ENCODE measurements at places on chromosomes 7 and 10.

DNA sequence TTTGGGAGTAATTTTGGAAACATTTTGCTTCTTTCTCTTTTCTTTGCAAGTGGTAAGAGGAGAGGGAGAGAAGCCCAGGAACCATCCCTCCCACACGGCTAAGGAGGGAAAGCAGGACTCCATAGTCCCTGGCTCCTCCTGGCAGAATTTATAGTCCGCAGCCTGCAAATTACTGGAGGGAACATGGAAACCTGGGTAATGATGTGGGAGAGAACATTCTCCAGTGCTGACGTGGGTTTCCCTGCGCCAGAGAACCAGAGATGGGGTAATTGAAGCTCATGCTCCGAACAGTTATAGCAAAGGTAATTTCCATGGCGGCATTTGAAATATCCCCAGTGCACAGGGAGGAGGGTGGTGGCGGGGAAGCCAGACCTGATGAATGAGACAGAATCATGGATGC lies 320.4 kb downstream of the RPS24 start:
- no peak for DNase-seq

- no peak for DNase-seq
Observed at GRCh38 chr7:74665296-74665938, 7.9 kb downstream of the GTF2I start.

- no peak for DNase-seq
Observed at GRCh38 chr10:24435374-24435773, 226.4 kb downstream of the KIAA1217 start.

GRCh38 chr10:116470768-116471415 lies 43.2 kb downstream of the PNLIPRP3 start:
- no peak for DNase-seq

GRCh38 chr7:1326511-1326785 lies 93.8 kb downstream of the UNCX start:
- no peak for DNase-seq

GRCh38 chr7:11613292-11613930 lies 218.6 kb downstream of the THSD7A start:
- no peak for DNase-seq

- no peak for DNase-seq
Observed at GRCh38 chr7:112083776-112084355, 122.3 kb downstream of the DOCK4 start.

GRCh38 chr10:93941606-93942005 lies 47.8 kb downstream of the SLC35G1 start:
- no peak for DNase-seq

- no peak for DNase-seq
Observed at GRCh38 chr7:149237502-149237901, 1.9 kb upstream of the ZNF212 start.

DNA sequence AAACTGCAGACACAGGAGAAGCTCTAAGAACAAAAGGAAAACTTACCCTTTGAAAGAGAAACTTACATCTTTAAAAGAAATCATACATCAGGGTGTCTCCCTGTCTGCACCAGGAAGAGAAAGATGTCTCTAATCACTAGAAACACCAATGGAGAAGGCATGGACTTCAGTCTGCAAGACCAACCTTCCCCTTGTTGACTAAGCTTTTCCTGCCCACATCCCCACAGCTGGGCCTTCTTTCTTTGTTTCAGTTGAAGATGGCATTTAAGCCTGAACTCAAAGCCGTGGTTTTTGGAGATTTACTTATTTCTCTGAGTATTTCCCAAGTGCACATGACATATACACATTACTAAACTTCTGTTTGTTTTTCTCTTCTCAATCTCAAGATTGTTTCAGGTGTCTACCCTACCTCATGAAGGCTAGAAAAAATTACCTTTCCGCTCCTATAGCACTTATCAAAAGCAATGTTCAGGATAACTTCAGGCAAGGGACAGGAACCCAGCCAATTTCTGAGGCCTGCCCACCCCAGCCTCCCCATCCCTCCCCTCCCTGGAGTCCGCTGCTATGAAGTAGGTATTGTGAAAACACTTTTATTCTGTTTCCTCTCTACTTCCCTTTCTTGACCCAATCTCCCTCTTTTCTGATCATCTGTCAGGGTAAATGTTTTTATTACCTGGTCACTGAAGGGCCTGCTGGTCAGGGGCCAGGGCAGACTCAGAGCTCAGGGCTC lies 2.8 kb upstream of the SLC29A3 start:
- DNase-seq: no peak

DNA sequence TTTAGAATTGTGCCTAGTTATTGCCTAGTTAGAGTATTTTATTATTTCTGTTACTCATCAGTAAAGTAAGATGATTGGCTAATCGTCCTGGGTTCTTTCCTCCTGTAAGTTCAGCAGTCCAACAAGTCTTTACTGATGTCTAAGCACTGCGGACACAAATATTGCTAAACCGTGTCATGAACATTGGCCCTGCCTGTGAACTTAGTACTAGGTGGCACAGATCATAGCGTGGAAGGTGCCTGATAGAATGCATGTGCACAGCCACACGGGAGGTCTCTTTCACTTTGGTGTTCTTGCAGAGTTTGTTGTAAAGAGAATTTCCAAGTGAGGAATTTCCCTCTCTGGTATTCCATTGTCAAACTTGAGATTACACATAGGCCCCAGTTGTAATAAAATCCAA lies 38.0 kb downstream of the RBM33 start:
- DNase-seq: no peak

DNA sequence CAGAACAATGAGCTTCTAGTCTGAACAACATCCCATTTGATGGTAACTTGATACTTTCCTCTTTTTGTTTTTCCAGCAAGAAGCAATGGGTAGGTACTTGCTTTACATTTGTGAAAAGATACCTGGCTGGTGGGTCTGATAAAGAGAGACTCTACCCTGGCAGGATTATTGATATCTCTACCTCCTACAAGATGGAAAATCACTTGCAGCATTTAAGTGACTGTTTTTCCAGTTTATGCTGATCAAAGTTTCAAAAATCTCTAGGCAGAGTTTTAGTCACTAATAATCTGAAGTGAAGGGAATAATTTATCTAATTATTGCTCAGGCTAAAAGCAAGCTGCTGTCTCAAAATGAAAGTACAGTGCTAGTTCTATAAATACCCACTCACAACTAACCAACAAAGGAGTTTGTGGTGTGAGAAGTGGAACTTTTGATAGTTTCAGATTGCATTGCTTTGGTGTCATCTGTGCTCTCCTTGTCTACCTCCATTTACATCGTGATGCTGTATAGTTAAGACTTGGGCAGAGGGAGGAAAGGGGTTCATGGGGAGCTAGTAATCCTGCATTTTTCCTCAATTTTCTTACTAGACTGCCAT lies 86.0 kb upstream of the ANKRD1 start:
- no peak for DNase-seq

- no peak for DNase-seq
Observed at GRCh38 chr7:28497009-28497408, 84.7 kb downstream of the CREB5 start.

- DNase-seq: no peak
Observed at GRCh38 chr10:14601872-14602725, 172.6 kb downstream of the FAM107B start.

DNA sequence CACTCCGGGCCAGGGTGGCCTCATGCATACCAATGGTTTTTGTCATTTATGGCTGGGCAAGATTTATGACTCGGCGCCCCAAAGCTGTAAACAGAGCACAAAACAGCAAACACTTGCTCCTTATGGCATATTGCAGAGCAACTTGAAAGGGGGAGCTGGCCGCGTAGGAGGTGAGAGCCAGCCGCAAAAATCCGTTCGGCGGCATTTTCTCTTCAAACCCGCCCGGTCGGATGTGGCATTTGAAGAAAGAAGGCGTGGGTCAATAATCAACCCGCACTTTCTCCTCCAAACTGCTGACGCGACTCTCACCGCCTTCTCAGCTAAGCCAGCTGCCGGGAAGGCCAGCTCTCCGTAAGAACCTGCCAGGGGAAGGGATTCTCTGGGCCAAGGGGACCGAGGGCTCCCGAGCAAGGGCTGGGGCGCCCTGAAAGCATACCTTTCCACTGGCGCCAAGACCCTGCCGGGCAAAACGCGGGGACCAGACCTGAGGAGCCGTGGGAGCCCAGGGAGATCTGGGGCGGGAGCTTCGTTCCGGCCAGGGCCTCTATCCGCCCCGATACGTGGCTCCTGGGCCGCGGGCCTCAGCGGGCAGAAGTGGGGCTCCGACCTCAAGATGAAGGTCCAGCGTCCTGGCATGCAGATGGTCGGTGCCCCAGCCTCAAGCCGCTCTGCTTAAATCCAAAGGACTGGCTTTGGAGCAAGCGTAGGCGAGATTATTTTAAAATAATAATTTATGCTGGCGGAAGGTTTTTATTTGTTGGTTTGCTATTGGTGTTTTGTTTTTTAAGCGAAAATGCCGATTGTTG lies 12.9 kb upstream of the HOXA2 start:
- DNase-seq: no peak

- DNase-seq: no peak
Observed at GRCh38 chr10:129199826-129200225, 267.2 kb upstream of the MGMT start.

DNA sequence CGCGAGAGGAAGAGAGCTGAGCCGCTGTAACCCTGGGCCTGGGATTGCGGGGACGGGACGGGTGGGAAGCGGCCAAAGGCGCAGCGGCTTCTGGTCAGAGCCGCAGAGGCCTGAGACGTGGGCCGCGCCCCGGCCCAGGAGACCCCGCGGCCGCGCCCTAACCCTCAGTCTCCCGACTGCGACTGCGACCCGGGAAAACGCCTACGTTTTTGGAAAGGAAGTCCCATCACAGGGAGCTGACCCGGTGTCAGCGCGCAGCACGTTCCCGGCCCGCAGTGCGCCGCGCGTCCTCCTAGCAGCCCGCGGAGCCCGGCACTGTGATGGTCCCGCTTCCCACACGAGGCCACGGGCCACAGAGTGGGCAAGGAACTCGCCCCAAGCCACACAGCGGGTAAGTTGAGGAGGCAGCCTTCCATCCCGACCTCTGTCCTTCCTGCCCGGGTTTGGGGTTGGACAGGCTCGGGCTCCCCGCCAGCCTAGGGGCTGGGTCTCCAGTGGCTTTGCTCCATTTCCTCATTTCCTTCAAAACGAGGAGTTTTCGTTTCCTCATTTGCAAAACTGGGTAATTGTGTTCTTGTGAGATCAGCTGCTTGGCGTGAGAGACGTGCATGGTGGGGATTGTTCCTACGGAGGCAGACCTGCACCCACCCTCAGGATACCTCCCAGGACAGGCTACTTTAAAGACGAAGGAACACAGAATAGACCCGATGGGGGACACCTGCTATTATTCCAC lies 1.2 kb downstream of the GPNMB start:
- no peak for DNase-seq

DNA sequence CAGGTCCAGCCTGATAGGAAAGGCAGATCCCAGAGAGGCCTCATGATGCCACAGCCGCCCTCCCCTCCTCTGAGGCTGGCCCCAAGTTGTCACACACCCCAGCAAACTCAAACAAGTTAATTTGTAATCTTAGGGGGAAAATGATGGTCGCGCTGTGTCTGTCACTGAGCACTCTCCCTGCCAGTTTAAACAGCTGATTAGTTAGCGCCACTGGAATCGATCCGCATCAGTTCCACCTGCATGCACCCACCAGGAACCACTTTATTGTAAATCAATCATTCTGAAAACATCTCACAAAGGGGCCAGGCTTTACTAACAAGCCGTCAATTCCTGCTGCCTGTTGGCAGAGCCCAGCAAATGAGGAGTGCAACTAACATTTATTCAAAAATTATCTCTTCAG lies 870.9 kb downstream of the KCNMA1 start:
- no peak for DNase-seq

- no peak for DNase-seq
Observed at GRCh38 chr7:121369462-121369861, 26.6 kb downstream of the FAM3C start.
